ENCODE measurements at places on chromosomes 7 and 10.

GRCh38 chr10:69051303-69051702, 36.6 kb upstream of the SRGN start:
- DNase-seq: no peak

- no peak for DNase-seq
Observed at GRCh38 chr10:26855186-26855585, 5.6 kb downstream of the ABI1 start.

GRCh38 chr7:70663680-70664079, 468.3 kb upstream of the GALNT17 start:
- DNase-seq: no peak

- DNase-seq: no peak
Observed at GRCh38 chr7:24756545-24757352, 515 bp downstream of the GSDME start.

DNA sequence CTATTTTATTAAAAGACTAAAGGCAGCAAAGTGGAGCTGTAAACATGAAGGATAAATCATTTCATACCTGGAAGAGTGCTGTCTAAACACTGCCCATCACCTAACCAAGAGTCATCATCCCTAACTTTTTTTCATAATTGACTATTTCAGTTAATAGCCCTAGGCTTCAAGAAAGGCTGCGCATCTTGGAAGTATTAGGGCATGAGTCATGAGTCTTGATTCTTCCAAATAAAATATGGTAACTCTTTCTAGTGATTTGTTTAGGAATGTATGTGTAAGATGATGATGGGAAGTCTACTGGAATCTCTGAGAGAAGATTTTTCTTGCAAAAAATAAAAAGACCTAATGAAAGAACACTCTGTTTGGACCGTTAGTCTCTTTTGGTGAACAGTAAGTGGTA, 207.7 kb upstream of the AHR start:
- DNase-seq: no peak

DNA sequence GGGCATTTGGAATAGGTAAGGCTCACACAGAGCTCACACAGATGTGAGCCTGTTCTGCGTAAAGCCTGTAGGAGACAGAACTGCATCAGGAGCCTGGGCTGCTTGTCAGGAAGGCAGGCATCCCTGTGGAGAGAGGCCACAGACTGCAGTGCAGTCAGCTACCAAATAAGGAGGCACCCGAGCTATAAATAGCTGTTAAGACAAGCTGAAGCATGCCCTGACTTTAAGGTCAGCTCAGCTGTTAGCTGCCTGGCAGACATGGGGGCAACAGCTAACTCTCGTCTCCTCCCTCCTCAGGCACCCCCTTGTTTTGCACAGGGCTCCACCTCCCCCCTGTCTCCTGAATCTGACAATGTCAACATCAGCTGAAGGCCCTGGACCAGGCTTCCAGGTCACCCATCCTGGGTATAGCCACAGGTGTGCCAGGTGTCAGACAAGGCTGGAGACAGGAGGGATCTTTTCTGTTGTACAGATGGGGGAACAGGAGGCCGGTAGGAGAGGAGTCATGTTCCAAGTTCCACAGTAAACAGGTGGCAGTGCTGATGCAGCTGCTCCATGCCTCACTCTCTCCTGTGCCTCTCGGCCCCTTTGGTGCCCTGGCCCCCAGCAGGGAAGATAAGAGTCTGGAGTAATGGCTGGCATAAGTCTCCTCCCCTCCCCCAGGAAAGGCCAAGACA, 27.6 kb upstream of the MKRN1 start:
- no peak for DNase-seq

All from T-helper 17 cell (primary cell).